Psoas muscle (tissue), 8 donors: ENCODE measurements at places on chromosomes 7 and 10. TPM values are rescaled to one million over a fixed set of nuclear protein-coding genes. Genes with fewer than 3 reads are reported as not detected.

DNA sequence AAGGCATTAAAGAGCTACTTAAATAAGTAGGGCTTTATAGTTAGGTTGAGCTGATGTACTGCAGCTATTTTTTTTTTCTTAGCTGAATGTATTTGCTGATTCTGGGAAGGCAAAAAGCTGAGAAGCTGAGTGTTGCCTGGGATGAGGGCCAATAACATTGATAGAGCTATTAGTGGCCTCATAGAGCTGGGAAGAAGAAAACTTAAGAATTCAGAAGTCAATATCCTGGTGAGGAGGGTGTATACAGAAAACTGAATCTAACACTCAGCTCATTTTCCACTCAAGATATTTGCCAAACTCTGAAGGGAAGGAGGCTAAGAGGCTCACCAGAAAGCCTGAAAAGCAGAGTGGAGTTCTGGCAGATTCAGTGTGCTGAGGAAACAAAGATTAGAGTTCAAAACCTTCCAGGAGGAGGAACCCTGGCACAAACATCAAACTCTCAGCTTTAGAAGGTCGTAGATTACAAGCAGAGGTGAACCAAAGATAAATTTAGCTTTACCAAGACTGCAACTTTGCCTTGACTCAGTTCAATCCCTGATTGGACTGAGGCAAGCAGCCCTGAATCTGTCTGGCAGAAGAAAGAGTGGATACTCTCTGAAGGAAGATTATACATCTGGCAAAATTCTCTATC is 11.3 kb downstream of the PPP1R3C start:
- no peak for DNase-seq

DNA sequence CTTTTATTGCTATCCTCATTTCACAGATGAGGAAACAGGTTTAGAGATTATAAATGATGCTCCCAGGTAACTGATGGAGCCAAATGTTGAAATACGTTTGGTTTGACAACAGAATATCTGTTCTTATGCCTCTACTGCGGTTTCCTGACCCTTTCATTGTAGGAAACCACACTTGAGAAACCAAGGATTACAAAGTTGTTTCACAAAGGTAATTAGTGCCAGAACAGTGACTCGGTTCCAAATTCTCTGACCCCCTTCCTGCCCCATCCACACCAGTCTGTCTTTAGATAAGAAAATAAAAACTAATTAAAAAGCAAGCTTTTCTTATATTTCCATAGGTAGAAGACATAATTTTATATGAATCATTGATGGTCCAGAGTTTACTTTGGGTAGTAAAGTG is 393.7 kb upstream of the MBL2 start:
- DNase-seq: no peak

DNA sequence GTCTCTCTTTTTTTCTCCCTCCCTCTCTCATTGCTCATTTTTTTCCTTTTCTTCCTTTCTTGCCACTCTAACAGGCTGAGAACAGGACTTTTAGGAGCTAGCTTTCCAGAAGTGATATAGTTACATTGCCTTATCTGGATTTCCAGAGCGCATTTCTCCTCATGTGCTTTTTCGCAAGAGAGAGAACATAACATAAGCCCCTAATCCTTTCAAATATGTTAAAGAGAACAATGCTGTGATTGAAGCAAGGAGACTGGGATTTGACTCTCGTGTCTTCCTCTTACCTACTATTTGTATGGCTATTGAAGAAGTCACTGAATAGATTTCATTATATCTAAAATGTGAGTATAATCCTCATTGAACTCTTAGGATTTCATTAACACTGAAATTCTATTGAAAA is 101.2 kb upstream of the PRPS1L1 start:
- no peak for DNase-seq

DNA sequence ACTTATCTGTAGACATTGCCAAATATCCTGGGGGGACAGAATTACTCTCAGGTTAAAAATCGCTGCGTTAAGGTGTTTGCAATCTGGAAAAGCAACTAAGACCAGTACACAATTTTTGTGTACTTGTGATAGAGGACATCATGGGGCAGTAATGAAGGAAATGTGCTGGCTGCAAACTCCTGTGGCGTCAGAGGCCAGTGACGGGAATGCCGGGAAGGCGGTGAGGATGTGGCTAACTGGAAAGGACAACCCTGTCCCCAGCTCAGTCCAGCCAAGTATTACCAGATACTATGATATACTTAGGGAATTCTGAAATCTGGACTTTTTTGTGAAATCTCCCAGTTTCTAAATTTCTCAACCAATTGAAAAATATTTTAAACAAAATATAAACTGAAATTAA is 103.1 kb upstream of the NANOS1 start:
- no peak for DNase-seq

- no peak for DNase-seq
Observed at GRCh38 chr7:120370954-120371353, 98.0 kb downstream of the KCND2 start.

- DNase-seq: peak; percentile 23
Observed at GRCh38 chr7:23334482-23335056, 35.4 kb downstream of the MALSU1 start.

GRCh38 chr10:94991243-94991888 is 52.9 kb downstream of the CYP2C9 start:
- DNase-seq: no peak

GRCh38 chr10:14904316-14904732 is 25.7 kb downstream of the SUV39H2 start:
- no peak for DNase-seq

DNA sequence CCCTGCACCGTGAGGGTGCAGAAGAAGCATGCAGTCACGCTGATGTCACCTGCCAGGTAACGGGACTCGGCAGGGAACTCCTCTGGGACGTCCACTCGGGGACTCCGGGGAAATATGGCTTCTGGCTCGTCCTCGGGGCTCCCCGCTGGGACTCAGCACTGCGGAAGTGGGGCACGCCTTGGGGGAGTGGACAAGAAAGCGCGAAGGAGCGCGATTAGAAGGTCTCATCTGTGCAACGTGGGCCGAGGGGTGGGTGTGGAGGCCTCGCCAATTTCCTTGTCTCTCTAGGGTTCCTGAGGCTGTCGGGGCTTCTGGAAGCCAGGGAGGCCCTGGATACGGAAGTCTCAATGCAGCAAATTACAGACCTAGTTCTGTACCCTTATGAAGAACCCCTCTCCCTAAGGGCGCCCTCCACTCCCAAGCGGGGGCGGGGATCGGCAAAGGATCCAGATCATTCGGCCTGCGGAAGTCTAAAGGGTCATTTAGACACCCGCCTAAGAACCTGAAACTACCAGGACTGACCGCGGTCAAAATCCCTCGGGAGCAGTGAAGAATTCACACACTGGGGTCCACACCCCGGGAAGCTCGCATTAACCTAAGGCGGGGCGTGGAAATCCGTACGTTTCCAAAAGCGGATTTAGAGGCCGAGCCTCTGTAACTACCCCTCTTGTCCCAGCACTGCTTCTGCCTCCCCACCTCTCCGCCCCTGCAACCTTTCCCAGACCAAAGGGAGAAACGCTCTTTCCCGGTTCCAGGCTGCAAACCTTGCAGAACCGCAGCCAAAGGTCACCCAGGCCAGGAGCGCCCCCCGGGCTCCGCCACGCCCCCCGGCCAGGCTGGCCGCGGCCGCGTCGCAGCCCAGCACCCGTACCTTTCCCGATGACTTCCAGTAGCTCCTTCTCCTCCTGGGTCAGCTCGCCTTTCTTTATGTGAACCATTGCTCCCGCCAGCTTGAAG is 640 bp downstream of the ANKMY2 start:
- DNase-seq: peak; percentile 51

DNA sequence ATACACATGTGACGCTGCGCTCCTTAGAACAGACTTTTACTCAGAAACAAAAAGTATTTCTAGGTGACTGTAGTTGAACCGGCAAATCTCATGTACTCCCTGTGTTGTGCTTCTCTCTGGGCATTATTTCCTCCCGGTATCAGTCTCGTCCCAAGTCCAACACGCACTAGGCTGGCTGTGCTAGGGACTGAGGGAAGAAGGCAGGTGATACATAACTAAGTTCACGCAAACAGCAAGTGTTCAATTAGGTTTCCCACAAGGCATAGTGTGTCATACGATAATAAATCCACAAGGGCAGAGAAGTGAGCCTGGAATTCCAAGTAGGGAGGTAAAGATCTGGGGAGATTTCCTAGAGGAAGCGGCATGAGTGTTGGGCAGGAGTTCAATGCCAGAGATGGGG is 20.4 kb downstream of the FAM53B start:
- DNase-seq: no peak

GRCh38 chr7:641269-641671 is 85.2 kb upstream of the DNAAF5 start:
- no peak for DNase-seq

GRCh38 chr7:46058086-46058823 is 137.2 kb upstream of the IGFBP3 start:
- no peak for DNase-seq

DNA sequence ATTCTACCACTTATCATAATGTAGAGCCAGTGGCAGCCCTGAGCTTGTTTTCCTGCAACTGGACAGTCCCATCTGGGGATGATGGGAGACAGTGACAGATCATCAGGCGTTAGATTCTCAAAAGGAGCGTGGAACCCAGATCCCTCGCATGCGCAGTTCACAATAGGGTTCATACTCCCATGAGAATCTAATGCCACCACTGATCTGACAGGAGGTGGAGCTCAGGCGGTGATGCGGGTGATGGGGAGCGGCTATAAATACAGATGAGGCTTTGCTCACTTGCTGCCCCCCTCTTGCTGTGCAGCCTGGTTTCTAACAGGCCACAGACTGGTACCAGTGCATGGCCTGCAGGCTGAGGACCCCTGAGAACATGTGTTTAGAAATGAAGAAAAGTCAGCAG is 260.1 kb downstream of the CAMK1D start:
- DNase-seq: no peak

- no peak for DNase-seq
Observed at GRCh38 chr7:94095316-94096009, 91.3 kb upstream of the BET1 start.

DNA sequence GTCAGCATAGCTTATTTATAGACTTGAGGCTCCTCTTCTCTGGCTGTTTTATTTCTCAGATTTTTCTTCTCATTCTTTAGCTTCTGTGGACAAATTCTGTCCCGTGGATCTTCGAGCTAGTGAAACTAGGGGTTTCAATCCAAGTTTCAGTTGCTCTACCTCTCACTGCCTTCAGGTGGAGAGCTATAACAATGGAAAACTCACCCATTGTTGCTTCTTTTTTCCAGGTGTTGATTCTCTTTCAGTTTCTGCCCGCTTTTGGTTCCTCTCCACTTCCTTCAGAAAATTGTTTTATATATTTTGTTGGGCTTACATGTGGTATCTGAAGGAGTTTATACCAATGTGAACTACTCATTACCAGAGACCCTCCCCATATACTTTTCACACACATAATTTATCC is 266.1 kb downstream of the TCF7L2 start:
- no peak for DNase-seq

DNA sequence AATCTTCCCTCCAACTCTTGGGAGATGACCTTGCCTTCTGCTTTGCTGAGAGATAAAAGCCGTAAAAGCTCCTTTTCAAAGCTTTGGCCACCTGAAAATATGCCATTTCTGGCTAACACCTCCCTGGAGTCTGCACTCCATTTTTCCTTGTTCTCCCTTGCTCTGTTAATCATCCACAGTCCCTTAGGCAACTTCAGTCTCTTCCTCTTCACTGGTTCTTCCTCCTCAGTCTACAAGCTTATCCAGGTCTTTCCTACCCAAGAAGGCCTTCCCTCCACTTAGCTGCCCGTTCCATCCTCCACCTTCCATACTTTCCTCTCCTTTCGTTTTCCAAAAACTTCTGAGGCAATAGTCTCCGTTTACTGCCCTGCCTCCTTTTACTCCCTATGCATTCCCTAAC is 30.5 kb downstream of the PAX2 start:
- no peak for DNase-seq

Gene PDE6C
- not detected for polyA plus RNA-seq

Gene ACTL6B
- 0.03 TPM for polyA plus RNA-seq

Gene OSBPL3
- polyA plus RNA-seq: 5.3 TPM

Gene ANKRD22
- 0.01 TPM for polyA plus RNA-seq

Gene CYP2C8
- polyA plus RNA-seq: not detected

Gene METTL27
- 0.21 TPM for polyA plus RNA-seq

Gene FAM171A1
- polyA plus RNA-seq: 4.5 TPM

Gene WEE2
- not detected for polyA plus RNA-seq

Gene SLC29A3
- polyA plus RNA-seq: 0.80 TPM
